NCI-H82 (cell line): ENCODE measurements at places on chromosomes 3 and 15.

GRCh38 chr15:33722005-33722672 lies 246.2 kb upstream of the CHRM5 start:
- peak; percentile 50 for DNase-seq

DNA sequence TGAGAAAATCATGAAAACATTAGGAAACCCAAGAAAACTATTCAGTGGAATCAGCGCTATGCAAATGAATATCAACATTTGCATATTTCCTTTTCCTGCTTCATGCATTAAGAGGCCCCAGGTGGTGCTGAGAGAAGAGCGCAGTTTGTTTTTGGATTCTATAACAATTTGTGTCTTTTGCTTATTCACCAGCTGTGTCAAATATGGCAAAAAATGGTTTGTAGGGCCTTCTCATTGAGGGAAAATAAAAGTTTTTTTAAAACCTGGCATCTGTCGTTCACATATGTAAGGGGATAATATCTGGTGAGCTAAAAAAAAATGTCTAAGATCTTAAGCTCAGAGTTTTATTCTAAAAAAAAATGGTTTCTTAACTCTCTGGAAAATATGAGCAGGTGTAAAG lies 122.5 kb upstream of the ROBO2 start:
- no peak for DNase-seq

- no peak for DNase-seq
These were observed 27.4 kb downstream of the PHC3 start for GRCh38 chr3:170154084-170154483.

- no peak for DNase-seq
These were observed 44.9 kb upstream of the KBTBD12 start for GRCh38 chr3:127870156-127870555.
